ENCODE measurements at places on chromosomes 1 and 21.

GRCh38 chr1:225888289-225888897 is 553 bp downstream of the LEFTY1 start:
- DNase-seq: no peak

- no peak for DNase-seq
Observed at GRCh38 chr1:200183637-200184036, 156.1 kb downstream of the NR5A2 start.

DNA sequence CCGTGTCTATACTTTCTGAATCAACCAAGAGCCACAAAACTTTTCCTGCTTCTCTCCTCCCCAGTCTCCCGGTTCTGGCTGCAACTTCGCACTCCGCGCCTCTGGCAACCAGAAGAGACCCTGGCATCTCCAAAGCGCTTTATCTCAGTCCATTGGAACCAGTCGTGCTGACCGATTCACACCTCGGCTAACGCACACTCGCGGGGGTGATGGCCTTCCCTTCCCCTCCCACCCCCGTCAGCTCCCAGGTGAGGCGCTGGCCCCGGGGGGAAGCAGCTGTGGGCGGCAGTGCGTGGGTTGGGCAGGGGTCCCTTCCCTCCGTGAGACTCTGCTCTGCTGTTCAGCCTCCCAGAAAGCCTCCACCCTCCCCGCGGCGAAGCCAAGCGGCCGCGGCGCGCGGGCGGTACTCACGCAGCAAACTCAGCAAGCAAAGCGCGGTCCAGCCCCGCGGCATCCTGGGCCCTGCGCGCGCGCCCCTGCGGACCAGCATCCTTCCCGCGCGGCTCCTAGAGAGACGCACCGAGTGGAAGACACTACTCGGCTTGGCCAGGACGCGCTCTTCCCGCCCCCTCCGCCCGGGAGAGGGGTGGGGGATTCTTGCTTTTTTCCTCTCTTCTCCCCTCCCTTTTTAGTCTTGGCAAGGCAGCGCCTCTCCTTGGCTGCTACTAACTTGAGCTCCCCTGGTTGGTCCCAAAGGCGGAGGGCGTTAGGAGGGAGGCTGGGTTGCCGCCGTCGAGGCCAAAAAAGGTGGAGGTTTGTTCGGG is at the start of gene CD34:
Gene CD34, minus strand, starts transcription at position 535 of the 764 bp plus-strand sequence. Its CDS starts 45 bp downstream, at position 490.
- DNase-seq: no peak

GRCh38 chr1:25895365-25895990 is 10.7 kb downstream of the STMN1 start:
- DNase-seq: peak; percentile 87

DNA sequence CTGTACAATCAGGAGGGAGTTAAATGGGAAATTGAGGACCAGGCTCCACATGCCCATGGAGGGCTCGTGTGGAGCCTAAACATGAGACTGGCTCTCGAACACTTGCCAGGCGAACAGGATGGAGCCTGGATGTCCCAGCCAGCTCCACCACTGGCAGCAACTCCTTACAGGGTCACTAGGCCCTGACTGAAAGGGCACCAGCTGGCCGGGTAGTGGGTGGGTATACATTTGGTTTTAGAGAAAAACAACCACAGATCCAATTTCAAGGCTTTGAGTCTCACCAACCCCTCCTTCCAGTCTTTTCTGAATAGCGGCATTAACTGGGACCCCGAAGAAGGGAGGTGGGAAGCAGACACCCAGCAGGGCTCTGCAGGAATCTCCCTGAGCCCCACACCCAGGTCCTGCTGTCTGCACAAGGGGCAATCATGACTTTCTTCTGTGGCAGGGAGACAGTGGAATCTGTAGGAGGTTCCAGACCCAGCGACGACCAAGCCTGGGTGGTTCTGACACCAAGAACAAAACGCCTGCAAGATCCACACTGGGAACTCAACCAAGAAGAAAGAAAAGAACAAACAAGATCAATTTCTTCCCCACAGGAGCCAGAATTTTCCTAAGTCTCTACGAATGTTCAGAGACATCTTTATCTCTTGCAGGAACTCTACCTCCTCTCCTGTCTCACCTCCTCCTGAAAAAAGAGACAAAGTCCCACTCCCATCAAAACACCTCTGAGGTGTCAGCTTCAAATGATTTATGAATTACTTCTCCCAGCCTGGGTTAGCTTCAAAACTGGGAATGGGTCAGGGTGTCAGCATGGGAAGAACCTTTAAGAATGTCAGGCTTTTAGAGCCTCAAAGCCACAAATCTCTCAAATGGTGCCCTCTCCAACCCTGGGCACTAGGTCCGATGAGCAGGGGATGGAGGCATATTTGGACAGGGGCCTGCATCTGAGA is 26.5 kb upstream of the SRP9 start:
- DNase-seq: no peak

DNA sequence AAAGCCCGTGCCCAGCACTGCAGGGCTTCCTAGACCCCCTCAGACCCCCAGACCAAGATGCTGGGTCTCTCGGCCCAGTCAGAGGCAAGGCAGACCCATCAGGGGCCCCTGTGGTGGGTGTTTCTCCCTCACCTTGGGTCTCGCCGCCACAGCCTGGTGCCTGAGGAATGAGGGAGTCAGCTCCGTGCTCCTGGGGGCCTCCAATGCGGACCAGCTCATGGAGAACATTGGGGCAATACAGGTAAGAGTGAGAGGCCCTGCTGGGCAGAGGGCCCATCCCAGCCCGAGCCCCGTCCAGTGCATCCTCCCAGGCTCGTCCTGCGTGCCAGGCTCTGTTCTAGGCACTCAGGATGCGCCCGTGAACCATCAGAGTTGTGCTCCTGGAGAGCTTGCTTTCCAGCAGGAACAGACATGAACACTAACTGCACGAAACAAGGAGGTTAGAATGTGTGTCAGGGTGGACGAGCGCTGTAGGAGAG is 51.5 kb downstream of the KCNAB2 start:
- no peak for DNase-seq

DNA sequence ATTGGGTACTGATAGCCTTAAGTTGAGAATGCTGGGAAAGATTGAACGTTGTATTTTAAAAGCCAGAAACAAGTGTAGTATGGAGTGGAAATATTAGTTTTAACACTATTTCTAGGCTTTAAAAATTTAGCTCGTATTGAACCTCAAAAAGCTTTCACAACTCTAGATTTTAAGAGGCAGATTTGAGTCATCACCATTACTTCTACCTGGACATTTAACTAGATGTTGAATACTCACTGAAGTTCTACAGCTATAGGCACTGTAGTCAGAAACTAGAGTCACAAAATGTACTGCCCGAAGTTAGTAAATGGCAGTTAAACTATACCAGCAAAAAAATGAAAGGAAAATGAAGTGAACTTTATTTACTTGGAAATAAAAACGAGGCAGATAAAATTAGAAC is 96.5 kb downstream of the NEK7 start:
- no peak for DNase-seq

DNA sequence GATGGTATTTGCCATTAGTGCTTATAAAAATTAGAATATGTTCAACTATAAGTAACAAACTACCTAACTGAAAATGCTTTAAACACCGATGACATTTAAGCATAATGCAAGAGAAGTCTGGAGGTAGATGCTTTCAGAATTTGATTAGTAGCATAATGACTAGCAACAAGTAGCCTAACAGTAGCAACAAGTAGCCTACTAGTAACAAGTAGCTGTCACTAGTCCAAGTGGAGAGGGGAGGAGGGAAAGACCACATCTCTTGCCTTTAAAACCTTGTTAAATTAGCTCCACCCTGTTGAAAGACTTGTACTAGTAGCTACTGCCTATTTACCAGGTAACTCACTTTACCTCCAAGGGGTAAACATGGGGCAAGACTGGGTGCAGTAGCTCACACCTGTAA is 7.9 kb downstream of the GPR88 start:
- no peak for DNase-seq

- DNase-seq: no peak
Observed at GRCh38 chr1:47351305-47351704, 17.7 kb downstream of the CMPK1 start.

DNA sequence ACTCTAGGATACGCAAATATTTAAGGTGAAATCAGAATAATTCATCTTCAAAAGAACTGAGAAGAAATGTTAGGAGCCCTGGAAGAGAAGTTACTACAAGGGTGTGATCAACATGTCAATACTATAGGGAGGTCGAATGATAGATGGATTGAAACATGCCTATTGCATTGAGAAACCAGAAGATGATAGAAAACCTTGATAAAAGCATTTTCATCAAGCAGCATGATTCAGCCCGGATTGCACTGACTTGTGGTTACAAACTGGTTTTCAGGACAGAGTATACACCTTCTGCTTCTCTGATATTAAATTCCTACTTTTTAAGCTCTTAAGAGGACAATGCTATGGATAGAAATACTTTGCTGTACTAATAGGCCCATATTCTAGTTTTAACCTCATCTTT is 164.2 kb downstream of the FMN2 start:
- no peak for DNase-seq

- DNase-seq: no peak
Observed at GRCh38 chr1:102782144-102782543, 326.2 kb downstream of the COL11A1 start.

Measured in activated T-cell treated with anti-CD3 and anti-CD28 coated beads for 1 hour (primary cell).